ENCODE measurements at places on chromosomes 3 and 15. TPM values are rescaled to one million over a fixed set of nuclear protein-coding genes. Genes with fewer than 3 reads are reported as not detected.

The C15orf61 gene
- 4.5 TPM for total RNA-seq

DNA sequence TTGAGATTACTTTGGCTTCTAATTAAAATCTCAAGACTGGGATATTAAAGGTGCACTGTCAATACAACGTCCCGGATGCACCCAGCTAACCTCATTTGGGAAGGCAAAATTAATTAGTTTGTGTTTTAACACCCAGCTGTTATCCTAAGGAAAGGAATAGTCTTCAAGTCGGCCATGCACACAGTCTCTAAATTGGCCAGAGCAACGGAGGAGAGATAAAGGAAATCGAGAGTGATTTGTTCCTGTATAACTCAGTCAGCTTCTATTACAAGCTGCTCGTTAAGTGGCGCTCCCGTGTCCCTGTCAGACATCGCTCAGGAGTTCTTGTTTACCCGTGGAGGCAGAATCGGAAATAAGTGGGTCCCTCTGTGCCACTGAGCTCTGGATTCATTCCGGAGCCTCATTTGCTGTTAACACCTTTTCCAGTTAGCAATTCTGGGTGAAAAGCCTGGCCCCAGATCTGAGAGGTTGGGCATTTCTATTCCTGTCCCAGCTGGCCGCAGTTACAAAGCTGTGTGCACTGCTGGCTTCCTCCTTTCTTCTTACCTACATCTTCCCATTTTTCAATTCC is 63.9 kb downstream of the ST8SIA2 start:
- no peak for DNase-seq

The HLTF gene
- 82.0 TPM for total RNA-seq

DNA sequence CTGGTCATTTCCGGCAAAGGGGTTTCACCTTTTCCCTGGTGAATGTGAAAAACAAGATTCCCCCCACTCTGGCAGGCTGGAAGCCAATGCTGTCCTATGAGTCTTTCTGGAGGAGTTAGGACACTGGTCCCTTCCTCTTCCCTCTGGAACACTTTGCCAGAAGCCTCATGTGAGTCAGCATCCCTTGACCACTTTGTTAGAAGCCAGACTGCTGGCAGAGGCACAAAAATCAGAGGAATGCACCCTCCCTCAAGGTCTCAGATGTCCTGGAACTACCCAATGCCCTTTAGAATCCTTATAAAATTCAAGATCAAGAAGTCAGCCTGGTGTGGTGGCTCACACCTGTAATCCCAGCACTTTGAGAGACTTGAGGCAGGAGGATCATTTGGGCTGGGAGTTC is 26.6 kb downstream of the ITGB5 start:
- DNase-seq, result peak; percentile 58

The IQSEC1 gene
- 7.1 TPM for total RNA-seq

GRCh38 chr15:52023169-52023922 is 4.3 kb downstream of the MAPK6 start:
- DNase-seq, result no peak

The MUC20 gene
- total RNA-seq, result not detected

The CADM2 gene
- total RNA-seq, result not detected

The CHRNA5 gene
- 12.6 TPM for total RNA-seq

DNA sequence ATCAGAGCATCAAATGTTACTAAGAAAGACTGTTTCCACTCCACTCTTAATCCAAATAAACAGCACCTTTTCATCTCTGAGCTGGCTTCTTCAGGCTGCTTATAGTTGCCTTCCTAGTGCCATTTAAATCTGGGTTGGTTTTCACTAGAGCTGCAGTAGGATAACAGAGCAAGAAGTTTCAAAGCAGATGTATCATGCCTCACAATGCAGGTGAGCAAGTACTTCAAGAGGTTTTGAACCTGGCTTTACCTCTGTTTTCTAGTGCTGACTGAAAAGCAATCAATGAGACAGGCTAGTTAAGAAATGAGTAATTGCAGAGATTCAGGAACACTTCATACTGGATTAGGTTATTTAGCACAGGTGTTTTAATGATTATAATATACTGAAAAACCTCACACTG is 147.7 kb upstream of the SATB1 start:
- DNase-seq, result no peak

DNA sequence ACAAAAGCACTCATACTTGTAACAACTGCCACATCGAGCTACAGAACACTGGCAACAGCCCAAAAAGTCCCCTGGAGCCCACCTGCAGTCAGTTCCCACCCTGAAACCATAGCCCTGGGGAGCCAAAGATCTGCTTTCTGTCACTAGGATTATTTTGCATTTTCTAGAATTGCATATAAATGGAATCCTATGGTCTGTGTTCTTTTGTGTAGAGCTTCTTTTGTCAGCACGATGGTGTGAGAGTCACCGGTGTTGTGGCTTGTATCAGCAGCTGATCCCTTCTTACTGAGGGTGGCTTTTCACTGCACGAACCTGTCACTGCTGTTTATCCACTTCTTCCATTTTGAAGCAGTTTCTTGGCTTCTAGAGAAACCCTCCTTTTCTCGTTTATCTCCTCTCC is 60.1 kb upstream of the PRR23E start:
- DNase-seq, result no peak

DNA sequence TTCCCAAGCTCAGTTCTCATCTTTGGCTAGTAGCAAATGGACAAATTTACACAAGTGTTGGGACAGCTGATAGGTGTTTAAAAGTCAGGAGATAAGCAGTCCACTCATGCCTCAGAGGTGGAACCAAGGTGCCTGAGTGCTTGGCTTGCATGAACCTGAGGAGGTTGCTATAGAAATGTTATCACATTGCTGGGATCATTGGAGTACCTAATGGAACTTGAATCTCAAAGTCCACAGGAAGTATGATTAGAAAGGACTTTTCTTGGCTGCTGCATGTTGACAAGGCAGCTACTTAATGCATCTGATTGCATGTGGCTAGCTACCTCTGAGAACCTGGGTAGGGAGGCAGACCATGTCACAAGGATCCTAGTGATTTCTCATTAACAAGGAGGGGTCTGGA is 39.5 kb upstream of the C3orf80 start:
- no peak for DNase-seq

DNA sequence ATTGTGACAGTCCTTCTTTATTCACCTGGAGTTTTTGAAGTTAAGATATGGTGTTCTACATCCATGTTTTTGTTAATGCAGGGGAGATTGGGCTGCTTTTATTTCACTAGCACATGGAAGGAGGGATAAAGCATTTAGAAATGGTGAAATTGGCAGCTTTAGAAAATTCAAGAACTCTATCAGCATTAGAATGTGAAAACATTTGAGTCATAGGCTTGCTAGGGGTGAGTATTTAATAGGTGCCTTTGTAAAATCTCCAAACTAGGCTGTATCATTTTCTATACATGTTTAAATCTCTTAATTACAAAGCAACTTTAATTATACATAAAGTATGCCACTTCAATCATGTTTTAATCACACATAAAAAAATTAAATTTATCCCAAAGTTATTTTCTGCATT is 12.9 kb downstream of the NLGN1 start:
- no peak for DNase-seq

DNA sequence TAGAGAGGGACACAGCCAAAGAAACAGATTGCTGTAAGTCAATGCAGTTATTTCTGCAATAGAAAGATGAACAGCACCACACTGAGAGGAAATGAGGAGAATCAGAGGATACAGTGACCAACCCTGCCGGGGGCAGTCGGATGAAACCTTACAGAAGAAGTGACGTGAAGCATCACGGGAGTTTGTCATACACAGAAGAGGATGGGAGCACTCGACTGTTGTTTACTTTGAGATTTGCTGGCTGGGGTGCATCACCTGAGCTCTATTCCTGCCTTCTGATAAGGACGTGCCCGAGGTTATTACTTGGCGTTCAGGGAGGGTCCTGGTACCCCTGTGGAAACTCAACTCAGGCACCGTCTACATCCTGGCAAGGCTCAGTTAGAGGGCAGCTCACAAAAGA is 45.4 kb downstream of the MAGEF1 start:
- no peak for DNase-seq

The GABRG3 gene
- 6.3 TPM for total RNA-seq

The SLC41A3 gene
- total RNA-seq, result 37.9 TPM

DNA sequence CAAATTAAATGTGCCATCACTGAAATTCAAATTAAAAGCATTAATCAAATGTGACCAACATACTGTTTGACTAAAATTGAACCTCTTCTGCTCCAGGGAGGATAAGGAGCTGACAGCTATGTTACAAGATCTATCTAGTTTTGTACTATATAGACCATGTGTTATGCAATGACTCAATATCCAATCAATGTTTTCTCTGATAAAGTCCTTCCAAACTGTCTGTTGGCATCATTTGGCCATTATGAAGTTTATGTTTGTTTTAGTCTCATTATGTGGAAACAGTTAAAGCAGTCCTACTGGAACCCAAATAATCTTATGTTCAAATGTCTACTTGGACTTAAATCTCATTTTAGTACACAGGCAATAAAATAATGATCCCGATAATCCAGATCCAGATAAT is 267.0 kb upstream of the THBS1 start:
- DNase-seq, result no peak

GRCh38 chr3:42504334-42505127 is 2.1 kb downstream of the VIPR1 start:
- DNase-seq, result no peak

The DNASE1L3 gene
- 1.3 TPM for total RNA-seq

DNA sequence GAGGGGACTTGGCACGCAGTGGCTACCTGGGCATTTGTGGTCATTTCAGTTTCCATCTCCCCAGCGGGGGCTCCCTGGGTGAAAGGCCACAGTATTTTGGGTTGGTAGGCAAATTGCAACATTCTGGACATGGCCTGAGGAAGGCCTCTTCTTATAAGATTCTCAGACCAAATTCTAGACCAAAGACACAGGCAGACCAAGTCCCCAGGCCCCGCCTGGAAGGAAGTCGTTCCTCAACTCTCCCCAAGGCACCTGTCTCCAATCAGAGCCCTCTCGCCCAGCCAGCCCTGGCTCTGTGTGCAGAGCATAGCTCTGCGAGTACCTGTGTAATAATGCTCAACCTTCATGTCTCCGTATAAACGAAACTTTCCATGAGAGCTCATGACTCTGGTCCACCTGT is 53.1 kb downstream of the GRIP2 start:
- DNase-seq, result no peak

DNA sequence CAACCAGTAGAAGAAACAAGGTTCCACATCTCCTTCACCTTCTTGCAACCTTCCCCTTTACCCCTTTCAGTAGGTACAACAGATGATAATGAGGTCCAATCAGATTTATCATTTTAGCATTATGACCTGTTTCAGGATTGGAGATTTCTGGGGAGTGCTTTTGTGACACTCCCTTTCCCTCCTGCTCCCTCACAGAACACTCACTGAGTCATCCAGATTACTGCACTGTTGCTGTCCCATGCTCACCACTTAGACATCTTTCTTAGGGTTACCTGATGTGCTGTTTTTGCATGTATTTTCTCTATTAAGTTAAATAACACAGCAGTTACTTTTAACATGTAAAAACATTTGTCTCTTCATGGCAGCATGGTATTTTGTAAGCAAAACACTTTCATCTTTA is 118.5 kb downstream of the MFSD1 start:
- no peak for DNase-seq

DNA sequence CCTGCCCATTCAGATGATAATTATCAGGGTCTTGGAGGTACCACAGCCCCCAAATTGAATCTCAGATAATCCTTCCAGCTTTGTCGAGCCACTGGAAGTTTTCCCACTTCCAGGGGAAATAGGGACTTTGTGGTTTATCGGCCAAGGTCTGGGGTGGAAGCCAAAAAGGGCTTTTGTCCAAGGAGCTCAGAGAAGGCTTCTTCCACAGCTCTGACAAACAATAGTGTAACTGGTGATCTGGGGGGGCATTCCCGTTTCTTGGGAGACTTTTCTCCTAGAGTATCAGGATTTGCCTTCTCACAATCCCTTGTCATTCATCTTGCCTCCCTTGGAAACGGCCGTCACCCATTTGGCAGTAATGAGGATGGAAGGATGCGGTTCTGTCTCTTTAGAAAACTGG is 18.4 kb downstream of the SRGAP3 start:
- no peak for DNase-seq

The MEIS2 gene
- total RNA-seq, result 29.4 TPM

- no peak for DNase-seq
Measured at GRCh38 chr3:53716998-53717397, 129.2 kb downstream of the CHDH start.

DNA sequence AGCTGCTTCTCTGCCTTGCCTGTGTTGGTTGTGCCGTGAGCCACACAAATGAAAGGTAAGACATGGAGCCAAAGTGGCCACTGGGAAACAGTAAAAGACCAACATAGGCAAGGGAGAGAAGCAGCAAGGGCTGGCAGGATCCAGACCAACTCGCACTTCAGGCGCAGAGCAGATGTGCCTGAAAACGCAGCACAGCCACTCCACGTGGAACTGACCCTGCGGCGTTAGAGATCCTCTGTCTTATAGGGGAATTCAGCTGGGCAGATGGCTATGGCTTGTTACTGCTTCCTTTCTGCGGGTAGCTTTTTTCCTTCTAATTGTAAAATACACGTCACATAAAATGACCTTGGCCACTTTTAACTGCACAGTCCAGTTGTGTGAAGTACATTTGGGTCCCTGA is 10.4 kb upstream of the GHRL start:
- no peak for DNase-seq

DNA sequence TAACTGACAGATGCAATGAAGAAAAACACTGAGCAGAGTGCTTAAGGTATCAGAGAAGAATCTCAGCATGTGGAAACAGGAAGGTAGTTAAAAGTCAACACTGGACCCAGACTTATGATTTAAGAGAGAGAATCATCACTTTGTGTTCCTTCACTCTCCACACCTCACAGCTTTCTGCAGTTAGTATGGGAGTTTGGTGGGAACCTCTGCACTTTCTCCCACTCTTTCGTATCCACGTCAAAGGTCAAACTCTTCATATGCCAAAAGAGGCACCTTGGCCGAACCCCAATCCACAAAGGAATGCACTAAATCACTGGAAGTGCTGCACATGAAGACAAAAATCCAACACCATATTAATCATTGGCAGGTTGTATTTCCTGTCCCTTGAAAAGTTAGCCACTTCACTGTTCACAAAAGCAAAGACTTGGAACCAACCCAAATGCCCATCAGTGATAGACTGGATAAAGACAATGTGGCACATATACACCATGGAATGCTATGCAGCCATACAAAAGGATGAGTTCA is 361.2 kb downstream of the MAGI1 start:
- DNase-seq, result no peak

- no peak for DNase-seq
Measured at GRCh38 chr15:89654301-89654761, 936 bp downstream of the KIF7 start.

The CAND2 gene
- total RNA-seq, result 0.35 TPM

The MYH15 gene
- 0.05 TPM for total RNA-seq

GRCh38 chr3:186534113-186534669 is 10.0 kb downstream of the CRYGS start:
- DNase-seq, result no peak

The BCHE gene
- total RNA-seq, result 68.8 TPM

- DNase-seq, result peak; percentile 87
Measured at GRCh38 chr3:163490119-163490518, 1588.2 kb downstream of the SI start.

DNA sequence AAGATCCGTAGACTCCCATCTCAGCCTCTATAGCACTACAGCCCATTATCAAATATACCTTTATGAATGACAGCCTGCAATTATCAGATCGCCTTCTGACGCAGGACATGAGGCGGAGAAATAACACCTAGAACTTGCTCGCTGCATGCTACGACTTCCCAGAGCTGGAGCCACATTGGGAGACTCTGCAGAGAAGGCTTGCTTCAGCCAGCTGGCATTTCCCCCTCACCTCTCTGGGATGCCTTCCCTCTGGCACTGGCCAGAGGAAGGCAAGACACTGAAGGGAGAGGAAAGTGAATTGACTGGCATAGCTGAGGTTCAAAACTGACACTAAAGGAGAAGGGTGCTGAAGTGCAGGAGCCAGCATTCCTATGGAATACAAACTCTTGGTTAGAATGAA is 131.7 kb downstream of the GABRB3 start:
- no peak for DNase-seq

GRCh38 chr15:67422296-67422695 is 98.6 kb upstream of the C15orf61 start:
- no peak for DNase-seq
